ENCODE measurements at places on chromosomes 3 and 15. TPM values are rescaled to one million over a fixed set of nuclear protein-coding genes. Genes with fewer than 3 reads are reported as not detected.

DNA sequence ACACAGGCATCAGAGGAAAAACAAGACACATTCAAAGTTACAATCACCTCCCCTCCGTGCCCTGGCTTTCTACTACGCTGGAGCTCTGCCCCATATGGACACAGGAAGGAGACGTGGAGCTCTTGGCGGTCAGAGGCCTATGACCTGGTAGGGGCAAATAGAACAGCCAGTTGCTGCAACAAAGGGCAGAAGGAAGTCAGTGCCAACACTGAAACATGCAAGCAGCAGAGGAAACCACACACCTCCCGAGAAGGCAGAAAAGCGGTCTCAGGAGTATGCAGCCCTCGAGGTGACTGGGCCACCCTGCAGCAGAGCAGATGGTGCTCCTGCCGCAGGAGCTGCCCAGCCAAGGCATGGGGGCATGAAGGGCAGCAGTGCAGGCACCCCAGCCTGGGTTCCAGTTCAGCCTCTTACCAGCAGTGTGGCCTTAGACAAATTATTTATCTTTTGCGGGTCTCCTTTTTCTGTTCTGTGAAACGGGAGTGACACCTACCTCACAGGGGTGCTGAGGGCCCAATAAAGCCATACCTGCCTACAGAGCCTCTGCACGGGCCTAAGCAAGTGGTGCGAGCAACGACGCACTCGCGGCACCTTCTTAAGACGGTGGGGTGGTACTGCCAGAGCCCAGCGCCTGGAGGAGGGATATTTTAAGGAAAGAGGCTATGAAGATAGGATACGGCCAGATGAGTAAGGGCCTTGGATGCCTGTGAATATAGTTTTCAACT, 8.6 kb downstream of the ZXDC start:
- peak; percentile 48 for DNase-seq

GRCh38 chr15:29032229-29032625, 146.5 kb downstream of the APBA2 start:
- DNase-seq, result no peak

GRCh38 chr3:140022066-140022770, 87.2 kb downstream of the CLSTN2 start:
- DNase-seq, result no peak

DNA sequence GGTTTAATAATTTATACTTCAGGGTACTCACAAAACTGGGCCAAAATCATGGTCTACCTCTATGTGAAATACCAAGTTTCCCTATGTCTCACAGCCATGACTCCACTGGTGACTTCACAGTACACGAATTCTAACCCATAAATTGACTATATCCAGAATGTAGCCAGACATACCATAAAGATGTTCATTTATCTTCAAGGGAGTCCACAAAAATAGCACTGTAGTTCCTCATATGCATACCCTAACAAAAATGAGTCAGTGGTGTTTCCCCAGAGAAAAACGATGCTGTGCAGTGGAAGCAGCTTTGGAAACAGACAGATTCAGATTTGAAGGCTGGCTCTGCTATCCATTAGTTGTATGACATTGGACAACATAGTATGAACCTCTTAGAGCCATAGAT, 438.8 kb downstream of the FHIT start:
- DNase-seq, result no peak

DNA sequence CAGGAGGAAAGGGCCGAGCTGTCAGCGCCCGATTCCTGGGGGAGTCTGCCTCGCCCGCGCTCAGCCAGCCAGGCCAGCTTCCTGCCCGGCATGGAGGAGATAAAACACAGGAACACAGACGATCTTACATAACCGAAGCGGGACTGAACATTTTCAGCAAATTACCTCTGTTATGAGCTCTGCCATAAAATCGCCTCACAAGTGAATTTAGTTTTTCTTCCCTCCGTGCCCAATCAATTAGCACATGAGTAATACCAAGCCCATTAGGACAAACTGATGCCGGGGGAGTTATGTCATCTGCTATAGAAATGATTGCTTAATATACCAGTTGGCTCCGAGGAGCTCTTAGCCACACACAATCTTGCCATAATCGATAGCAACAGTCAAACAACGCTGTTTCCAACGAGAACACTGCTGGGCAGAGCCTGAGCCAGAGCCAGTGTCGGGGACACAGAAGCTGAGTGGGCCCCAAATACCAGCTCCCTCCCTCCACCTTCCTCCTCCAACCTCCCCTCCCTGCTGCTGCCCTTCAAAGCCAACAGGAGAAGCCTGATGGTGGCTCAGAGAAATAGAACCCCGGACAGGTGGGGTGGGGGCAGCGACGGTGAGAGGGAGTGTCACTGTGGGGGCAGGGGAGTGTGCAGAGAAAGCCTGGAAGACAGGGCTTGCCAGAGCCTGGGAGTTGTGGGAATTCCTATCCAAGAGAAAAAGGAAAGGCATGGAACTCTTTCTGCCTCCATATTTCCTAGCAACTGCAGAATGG, 279.4 kb upstream of the TLE3 start:
- DNase-seq, result peak; percentile 69

DNA sequence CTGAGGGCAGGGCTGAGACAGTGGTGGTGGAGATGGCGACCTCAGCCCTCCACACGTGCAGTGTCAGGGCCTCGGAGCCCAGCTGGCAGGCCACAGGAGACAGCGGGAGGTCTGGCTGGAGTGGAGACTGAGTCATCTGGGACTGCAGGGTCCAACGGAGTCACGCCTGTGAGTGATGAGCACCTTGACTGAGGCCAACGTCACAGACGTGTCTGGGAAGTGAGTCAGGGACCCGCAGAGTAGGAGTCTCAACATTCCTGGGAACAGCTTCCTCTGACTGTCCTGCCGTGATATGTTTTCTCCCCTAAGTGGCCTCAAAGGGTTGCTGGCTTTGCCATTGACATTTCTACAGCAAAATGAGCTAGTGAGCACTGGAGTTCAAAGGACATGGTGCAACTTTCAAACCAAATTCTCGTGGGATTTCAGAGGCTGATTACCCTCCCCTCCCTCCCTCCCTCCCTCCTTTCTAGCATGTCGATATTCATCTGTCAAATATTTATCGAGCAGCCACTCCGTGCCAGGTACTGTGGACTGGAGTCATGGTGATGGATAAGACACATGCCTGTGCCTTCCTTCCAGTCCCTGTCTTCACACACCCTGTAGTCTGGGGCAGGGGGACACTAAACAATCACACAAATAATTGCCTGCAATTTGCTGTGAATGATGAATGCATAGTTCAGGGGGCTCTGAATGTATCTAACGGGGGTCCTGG, 53.3 kb upstream of the AMOTL2 start:
- no peak for DNase-seq

The KIAA1143 gene
- total RNA-seq, result 26.7 TPM

The TRMT10C gene
- 15.0 TPM for total RNA-seq

Data from sciatic nerve (tissue), 2 donors.